Kidney capillary endothelial cell (primary cell): ENCODE measurements at places on chromosomes 12 and 14.

DNA sequence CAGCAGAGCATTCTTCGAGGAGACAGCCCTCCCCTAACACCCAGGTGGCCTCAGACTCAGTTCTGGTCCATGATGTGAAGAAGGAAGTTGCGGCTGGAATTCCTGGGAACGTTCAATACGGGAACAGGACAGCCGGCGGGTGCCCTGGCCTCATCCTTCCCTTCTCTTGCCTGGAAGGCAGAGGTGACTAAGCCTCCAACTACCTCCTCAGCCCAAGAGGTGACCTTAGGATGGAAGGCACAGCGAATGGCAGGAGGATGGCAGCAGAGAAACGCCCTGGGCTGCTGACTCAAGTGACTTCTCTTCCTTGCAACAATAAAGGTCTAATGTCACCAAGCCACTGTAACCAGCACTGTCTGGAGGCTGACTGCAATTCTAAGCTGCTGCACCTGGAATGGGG, 36.1 kb downstream of the DHX37 start:
- no peak for DNase-seq

DNA sequence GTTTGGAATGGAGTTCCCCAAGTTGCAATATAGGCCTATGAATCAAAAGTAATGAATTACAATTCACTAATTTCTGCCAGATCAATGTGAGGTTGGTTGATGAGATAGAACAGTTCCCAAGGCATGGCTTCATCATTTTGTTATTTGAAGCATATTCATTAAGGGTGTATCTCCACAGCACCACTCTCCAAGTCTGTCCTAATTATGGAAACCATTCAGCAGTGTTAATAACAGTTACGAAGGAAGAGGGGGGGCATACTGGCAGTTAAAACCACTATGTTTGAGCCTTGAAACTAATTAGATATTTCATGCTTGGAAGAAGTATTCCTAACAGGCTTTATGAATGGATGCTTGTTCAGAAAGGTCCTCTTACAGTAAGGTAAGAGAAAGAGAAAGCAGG, 520.3 kb downstream of the DIO2 start:
- DNase-seq: no peak

- DNase-seq: no peak
Measured at GRCh38 chr12:5096241-5096924, 52.7 kb downstream of the KCNA5 start.

- no peak for DNase-seq
Measured at GRCh38 chr14:68624541-68625220, 168.2 kb downstream of the ZFP36L1 start.

GRCh38 chr14:23877538-23878180, 75.9 kb upstream of the DHRS4 start:
- no peak for DNase-seq

DNA sequence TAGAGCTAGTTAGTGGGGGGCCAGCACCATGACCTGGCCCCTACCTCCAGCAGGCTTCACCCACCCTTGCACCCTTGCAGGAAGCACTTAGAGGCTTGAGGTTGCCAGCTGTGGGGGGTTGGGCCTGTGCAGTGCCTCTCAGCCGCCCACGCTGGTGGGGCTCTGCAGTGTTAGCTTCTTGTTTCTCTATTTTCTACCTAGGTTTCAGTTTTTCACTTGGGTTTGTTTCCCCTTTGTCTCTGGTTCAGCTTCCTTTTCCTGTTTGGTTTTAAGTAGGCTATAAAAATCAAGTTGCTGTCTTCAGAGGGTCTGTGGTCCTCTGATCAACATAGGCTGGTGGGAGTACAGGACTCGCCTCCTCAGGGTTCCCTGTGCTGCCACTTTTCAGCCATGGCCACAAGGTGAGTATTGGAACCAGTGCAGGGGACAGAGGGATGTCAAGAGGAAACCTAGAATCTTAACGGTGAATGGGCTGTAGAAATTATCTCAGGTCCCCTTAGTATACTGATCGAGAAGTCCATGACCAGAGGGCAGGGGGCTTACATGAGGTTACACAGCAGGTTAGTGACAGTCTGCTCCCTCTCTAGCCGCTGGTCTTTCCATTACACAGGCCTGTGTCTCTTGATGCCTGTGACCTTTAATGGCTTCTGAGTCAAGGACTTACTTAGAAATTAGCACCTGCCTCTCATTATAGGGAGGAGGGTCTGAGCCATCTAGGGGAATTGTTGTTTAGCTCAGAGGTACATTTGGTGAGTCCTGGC, at the start of gene EVL:
TSS of gene EVL (plus strand) at position 312 of the 761 bp plus-strand sequence. CDS start at position 391, 79 bp downstream.
- DNase-seq: no peak

DNA sequence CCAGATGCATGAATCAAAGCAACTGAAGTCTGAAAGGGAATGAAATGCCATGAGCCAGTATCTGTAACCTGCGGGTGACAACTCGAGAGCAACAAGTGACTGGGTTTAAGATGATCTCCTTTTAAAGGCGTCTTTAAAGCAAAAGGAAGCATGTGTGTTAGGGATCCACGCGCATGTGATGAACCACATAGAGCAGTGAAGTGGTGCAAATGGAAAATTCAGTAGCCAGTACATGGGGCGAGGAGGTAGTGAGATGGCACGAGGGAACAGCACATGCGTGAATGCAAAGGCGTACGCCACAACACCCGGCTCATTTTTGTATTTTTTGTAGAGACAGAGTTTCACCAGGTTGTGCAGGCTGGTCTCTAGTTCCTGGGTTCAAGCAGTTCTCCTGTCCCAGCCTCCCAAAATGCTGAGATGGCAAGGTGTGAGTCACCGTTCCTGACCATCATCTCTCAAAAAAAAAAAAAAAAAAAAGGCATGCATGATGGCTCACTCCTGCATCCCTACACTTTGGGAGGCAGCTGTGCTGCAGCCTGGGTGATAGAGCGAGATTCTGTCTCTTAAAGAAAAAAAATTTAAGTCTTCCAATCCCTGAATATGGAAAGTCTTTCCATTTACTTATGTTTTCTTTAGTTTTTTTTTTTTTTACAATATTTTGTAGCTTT, 24.6 kb upstream of the BCL7A start:
- DNase-seq: no peak

DNA sequence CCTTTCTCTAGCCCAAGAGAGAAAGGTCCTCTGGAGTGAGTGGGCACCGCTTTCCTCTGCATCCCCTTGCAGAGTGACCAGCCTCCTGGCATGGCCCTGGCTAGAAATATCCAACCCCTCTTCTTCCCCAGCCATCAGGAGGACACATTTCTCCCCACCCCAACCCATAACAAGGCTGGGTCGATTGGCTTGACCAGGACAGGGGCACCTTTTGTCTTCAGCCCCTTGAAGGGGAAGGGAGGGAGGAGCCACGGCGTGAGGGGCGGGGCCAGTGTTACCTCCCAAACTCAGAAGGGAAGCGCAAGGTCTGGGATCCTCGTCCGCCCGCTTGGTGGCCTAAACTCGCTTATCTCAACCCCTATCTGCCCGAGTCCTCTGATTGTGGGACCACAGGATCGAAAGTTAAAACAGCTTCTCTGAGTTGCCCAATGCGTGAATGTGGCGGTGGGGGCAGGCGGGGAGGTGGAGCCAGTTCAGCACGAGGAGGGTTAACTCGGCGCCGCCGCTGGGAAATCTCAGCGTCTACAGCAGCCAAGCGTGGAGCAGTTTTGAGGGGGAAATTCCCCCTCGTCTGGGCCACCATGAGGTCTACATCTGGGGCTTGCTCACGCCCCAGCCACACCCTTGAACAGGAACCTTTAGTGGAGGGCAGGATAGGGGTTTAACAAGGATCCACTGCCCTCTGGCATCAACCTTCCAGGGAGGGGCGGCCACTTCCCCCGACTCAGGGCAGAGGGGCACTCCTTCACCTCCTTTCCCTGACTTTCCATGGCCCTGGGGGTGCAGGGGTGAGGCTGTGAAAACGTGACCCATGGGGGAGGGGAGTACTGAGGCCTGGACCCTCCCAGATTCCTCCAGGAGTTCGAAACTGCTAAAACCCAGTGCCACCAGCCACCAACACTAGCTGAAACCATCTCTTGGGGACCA, 795 bp downstream of the STAT6 start:
- no peak for DNase-seq

DNA sequence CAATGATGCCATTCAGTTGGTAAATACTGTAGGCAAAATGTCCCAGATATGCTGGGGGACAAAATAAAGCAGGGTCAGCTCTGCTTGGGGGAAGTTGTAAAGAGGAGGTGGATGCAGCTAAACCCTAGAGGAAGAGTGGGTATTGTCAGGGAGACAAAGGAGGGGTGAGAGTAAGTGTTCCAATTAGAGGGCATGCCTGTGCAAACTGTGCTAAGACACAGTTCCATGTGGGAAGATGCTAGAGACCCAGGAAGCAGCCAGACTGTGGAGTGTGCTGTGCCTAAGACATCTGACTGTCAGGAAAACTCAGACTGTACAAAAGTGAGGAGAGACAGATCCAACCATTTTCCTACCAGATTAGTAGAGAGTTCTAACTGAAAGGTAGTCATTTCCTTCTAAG, 474.3 kb downstream of the ATP23 start:
- no peak for DNase-seq

DNA sequence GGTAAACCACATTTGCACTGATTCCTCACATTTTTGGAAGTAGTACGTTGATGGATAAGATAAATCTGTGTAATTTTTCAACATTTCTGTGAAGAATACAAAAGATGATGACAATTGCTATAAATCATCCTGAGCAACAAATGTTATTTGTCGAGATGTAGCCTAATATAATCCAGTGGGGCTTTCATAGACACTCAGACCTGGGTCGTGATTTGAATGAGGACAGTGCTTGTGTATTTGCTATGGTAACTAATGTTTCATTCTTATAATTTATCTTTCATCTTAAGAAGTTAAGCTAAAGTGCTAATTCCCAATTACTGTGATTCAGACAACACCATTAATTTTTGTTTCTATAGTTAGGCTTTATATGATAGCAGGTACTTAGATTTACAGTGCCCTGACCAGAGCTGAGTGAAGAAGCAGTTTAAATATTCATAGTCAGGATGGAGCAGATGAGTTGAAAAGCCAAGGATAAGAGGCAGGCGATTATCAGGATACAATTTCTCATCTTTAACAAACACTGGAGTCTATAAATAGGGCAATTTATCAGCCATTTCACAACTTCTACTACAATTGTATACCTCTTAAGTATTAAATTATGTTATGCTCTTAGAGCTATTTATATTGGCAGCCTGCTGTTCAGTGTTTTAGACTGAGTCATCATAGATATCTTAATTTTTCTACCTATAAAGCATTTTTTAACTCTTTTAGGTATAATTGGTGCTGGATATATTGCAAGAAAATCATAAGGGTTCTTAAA, 359.9 kb downstream of the TRHDE start:
- no peak for DNase-seq

DNA sequence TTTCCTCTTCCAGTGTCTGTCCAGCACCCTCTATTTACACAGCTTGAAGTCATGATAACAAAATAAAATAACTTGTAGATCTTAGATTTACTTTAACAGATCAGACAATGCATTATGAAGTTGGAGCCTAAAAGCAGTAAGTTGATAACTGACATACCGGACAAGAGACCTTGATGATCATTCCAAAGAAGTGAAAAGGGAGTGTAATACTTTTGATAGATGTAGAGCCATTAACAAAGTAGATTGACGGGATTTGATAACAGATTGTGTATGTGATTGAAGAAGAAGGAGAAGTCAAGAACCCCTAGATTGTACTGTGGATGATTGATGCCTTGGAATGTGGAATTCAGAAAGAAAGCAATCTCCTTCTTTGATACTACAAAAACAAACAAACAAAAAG, 403.8 kb upstream of the MGAT4C start:
- no peak for DNase-seq

DNA sequence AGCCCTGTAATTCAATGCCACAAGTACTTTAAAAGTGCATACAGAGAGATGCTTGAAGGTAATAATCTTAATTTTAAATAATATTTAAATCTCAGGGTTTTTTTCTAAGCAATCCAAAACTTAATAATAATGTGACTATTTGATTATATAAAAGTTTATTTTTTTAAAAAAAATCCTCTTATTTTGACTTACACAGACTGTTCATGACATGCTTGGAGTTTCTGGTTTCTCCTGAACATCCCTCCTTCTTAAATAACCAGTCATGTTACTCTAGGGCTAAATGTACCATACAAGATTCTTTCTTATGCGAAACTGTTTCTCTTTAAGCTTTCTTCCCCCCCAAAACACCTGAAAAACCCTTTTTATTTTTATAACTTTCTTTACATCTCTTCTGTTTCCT, 58.2 kb upstream of the SLC2A13 start:
- DNase-seq: no peak

- DNase-seq: no peak
Measured at GRCh38 chr12:28974166-28974565, 174.9 kb upstream of the FAR2 start.

DNA sequence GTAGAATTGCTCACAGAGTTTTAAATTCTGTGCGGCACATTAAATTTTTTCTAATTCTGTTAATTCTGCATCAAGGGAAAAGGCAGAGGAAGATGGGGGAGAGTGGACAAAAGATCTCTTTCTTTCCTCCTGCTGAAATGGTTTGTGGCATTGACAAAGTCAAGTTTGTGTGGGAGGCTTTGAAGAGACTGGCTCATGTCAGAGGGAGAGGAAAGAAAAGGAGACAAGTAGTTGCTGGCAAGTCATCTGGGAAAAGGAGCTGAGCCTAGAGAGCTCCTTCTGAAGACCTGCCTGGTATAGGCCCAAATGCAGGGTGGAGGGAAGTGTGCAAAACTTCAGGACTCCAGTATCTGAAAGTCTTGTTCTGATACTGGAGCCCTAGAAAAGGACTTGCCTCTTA, 36.3 kb downstream of the TTLL5 start:
- no peak for DNase-seq

- DNase-seq: no peak
Measured at GRCh38 chr12:4269279-4269991, 4.1 kb upstream of the CCND2 start.

- DNase-seq: no peak
Measured at GRCh38 chr12:28540324-28540714, 350.1 kb downstream of the CCDC91 start.

DNA sequence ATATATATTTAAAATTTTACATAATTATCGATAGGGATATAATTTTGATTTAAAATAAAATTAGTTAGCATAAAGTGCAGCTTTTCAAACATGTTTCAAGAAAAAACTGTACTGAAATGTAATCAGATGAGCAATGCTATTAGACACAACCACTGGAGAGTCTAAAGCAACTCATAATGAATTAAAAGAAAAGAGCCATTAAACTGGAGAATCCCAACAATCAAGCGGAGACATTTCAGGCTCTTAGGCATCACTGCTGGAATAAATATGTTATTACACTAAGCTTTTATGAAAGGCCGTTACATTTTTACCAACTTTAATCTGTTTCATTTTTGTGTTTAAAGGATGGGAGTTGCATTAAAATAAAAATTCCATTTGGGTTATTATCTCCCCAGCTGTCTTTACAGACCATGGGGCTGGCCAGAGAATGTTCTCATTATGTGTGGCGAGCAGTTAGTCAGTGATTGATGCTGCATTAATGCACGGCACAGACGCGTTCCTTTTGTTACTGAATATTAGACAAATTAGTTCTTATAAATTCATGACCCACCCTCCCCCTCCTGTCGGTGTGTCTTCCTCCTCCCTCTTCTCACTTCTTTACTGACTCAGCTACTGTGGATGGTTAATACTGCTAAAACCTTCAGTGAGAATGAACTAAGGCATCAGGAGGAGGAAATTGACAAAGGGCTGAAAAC, 156.8 kb downstream of the PDZRN4 start:
- no peak for DNase-seq
